ENCODE measurements at places on chromosomes 11 and 22.

GRCh38 chr11:1073261-1073724 is 1.4 kb upstream of the MUC2 start:
- DNase-seq: no peak

DNA sequence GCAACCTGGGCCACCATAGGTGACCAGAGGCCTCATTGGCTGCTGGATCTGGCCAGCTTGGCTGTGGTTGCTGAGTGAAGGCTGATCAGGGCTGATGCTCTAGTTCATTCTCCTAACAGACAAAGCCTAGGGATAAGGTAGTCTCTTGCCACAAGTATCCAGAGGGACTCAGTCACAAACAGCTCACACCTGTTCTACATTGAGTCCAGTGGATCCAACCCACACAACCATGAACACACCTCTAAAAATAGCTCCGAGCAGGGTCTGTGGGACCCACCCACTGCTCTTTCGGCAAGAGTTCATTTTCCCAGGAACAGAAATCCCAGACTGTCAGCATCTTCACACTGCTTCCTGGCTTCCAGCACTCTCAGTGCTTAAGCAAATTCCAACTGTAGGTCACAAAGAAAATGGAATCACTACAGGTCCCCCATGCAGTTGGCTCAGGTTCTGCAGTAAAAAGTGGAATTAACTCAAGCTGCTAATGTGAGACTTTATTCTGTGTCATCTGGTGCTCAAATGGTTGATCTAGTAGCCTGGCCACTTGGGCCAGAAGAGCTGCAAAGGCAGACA is 67.3 kb downstream of the PPFIBP2 start:
- DNase-seq: no peak

DNA sequence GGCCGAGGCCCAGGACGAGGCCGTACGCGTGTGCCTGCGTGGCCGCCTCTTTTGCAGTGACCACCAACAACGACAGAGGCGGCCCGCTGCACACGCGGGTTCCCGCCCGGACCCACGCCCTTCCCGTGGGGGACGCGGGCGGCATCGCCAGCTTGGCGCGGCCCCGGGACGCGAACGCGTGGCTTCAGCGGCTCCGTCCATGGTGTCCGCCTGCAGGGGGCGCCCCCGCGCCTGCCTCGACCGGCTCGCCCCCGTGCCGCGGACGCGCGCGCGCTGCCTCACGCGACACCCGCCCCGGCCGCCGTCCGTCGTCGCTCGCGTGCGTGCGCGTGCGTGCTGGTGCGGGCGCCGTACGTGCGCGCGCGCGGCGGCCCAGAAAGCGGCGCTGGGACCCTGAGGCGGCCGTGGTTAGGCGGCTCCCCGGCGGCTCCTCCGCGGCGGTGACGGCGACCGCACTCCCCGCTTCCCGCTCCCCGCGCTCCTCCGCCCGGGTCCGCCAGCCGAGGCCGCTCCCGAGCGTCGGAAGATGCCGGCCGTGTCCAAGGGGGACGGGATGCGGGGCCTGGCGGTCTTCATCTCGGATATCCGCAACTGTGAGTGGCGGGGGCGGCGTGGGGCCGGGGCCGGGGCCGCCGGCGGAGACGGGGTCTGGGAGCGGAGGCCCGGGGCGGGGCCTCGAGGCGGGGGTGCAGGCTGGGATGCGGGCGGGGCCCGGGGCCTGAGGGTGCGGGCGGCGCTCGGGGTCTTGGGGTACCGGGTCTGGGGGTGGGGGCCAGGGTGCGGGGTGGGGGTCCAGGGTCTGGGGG is at the start of gene AP2A2:
Gene AP2A2, plus strand, starts transcription at position 375 of the 806 bp plus-strand sequence. Its CDS starts 152 bp downstream, at position 527.
- DNase-seq: peak; percentile 90

- DNase-seq: no peak
These were observed 14.0 kb downstream of the SGSM1 start for GRCh38 chr22:24819911-24820461.

GRCh38 chr22:39176714-39177455 is 24.4 kb upstream of the CBX7 start:
- DNase-seq: no peak

DNA sequence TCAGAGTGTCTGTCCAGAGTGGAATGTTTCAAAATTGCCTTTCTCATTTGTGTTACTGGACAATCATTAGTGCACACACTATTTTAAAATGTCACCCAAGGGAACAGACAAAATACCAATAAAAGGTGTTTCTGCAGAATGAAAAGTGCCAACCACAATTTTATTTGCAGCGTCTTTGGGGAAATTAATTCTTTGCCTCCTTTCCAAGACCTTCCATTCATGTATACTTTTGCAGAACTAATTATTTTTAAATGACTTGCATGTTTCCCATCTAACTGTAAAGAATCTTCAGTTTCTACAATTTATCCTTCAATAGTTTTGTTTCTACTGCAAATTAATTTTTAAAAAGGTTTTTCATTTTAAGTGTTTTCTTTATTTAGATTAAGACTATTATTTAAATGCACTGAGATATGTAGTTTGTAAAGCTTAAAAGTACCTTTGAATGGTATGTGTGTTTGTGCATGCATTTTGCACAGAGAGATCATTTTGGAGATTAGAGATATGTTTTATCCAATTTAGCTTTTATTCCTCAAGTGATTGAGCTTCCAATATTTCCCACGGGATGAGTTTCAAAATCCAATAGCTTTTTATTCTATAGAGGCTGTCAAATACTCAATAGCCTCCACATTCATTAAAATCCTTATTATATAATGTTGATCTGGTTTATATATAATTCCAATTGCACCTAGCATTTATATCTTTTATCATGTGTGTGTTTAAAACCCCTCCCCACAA is 1235.7 kb downstream of the LRRC4C start:
- no peak for DNase-seq

DNA sequence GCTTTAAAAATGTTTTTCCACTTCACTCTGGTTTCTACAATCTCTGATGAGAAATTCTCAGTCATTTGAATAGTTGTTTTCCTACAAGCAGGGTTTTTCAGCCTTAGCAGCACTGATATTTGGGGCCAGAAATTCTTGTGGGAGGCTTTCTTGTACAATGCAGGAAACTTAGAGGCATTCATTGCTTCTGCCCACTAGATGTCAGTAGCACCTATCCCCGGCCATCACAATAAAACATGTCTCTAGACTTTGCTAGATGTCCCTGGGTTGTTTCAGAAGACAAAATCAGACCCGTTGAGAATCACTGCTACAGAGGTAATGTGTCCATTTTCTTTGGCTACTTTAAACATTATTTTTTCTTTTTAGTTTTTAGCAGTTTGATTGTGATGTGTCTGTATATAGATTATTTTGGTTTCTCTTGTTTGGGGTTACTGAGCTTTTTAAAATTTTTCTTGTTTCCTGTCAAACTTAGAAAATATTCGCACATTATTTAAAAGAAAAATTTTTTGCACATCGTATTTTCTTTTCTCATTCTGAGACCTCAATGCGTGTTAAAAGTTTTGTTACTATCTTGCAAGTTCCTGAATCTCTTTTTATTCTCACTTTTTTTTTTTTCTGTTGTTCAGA is 60.8 kb upstream of the CCDC179 start:
- DNase-seq: no peak

- DNase-seq: no peak
These were observed 12.9 kb downstream of the NAV2 start for GRCh38 chr11:19725379-19726079.

- DNase-seq: no peak
These were observed 13.0 kb upstream of the UBASH3B start for GRCh38 chr11:122642472-122642922.

- no peak for DNase-seq
These were observed 155.2 kb downstream of the MAML2 start for GRCh38 chr11:96187822-96188221.

DNA sequence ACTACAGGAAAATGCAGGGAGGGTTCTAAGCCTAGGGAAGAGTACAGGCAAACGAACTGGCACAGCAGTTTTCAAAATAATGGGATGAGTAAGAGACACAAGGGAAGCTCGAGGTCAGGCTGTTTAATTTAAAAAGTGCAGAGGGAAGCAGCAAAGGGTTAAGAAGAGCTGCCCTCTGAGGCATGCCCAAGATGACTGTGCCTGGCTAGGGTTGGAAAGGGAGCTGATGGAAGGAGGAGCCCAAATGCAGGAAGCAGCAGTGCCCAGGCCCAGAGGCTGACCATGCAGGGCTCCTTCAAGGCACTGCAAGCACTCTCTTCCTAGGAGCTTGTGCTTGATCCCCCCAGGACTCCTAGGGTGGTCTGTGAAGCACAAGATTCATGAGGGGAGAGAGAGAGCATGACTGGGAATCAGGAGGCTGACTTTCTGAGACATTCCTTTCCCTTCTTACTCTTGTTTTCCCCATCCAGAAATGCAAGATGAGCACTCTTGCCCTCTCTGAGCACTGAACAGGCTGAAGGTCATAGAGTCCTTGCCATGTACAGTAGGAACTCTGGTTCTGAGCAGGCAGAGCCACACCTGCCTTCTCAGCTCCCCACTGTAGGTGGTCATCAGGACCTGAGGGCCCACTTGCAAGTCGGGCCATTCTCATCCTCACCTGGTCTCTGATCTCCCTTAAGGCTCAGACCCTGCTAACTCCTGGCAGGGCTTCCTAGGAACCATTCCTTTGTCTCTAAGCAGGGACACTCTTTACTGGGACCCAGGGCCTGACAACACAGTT is 46.7 kb upstream of the DRD2 start:
- DNase-seq: no peak

DNA sequence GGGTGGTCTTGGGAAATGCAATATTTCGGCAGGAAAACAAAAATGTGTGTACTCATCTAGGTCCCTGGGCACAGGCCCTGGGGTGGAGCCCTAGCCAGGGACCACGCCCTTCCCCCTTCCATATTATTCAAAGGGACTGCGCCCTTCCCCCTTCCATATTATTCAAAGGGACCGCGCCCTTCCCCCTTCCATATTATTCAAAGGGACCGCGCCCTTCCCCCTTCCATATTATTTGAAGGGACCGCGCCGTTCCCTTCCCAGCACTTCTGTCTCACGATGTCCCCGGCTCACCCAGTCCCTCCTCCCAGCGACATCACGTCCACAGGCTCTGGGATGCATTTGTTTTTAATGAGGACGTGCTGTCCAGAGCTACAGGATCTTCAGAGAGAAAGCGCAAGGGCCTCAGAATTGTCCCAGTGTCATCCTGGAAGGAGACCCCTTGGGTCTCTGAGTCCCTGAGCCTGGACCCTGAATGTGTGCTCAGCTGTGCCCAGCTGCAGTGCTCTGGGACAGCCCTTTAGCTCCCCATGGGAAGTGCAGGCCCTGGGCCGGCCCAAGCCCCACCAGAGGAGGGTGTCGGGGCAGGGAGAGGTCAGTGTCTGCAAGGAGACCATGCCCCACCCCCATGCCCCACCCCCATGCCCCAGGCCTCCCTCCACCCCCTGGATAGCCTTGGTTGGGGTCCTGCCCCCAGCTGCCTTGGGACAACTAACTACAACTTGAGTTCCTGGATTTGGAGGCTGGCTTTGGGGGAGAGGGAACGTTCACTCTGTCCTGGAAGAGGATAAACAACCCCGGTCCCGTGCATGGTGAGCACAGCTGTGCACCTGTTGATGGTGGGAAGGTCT is 810.0 kb downstream of the BRD1 start:
- DNase-seq: no peak

DNA sequence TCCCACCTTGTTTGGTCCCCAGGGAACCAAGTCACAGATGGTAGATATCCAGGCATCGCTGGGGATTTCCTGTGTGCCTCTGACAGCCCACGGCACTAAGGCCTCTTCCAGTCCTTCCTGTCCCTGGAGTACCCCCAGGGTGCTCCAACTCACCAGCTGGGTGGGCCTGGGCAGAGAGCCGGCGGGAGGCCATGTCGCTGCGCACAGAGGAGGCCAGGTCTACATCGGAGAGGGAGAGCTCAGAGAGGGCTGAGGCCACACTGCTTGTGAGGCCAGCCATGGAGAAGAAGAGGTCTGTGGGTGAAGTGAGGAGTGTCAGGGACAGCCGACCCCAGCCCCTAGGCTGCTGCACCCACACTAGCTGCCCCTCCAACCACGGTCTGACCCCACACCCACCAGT is 5.3 kb downstream of the ATG2A start:
- no peak for DNase-seq

DNA sequence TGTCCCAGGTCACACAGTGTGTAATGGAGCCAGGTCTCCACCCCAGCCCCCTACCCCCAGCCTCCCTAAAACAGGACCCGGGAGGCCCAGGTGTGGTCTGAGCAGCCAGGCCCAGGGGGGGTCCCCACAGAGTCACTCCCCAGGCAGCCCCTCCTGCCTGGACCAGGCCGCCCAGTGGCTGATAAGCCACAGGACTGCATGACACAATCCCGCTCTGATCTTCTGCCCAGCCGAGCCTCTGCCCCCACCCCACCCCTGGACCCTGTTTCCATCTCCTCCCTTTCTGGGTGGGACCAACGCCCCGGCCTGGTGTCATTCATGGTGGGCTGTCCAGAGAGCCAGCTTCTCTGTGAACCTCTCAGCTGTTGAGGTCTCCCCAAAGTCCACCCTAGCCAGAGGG is 7.8 kb upstream of the LIF start:
- no peak for DNase-seq

DNA sequence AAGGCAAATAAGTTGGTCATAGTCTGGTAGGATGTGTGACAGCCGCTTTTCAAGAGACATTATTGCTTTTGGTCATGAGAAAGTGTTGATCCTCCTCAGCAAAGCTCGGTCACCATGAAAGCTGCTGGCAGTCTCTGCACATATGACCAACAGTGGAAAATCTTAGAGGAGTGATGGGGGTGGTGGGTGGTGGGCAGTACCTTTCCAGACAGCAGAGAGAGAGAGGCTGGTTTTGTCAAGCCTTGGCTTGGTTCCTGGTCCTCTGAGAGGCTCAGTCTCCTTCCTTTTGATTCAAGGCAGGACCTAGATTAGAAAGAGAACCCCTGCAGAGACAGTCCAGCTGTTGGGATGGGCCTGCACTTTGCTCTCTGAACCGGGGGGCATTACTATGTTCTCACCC is 20.0 kb upstream of the VSIG10L2 start:
- DNase-seq: no peak

DNA sequence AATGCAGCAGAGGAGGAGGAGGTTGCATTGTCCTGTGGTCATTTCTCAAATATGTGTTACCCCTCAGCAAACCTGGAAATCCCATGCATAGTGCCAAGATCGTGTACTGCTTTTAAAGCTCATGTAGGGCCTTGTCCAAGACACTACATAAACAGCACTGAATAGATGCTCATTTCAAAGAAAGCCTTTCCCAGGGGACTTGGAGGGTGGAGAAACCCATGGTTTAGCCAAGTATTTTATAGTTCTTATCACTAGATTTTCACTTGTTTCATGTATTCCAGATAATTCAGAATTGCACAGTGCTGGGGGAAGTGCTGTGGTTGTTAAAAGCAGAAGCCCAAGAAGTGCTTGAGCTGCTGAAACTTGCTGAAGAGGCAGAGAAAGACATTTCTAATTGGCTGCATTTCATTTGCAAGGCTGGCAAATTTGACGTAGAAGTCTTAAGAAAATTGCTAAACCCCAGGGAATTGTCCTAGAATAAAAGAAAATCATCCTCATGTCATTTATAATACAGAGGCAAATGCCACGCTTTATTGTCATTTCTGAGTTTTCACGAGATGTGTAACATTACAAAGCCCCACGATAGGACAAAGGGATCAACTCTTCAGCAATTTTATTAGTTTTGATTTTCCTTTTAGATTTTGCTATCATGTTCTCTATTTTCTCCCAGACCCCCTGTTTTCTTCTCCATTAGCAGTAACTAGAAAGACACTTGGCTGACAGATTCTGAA is 20.1 kb downstream of the CSRP3 start:
- no peak for DNase-seq
